Activated CD4-positive, alpha-beta T cell treated with anti-CD3 and anti-CD28 coated beads, Interleukin-2, amount 50 U/mL, for 1 hour (primary cell): ENCODE measurements at places on chromosomes 1 and 21.

GRCh38 chr1:87250336-87250735 is 78.3 kb upstream of the LMO4 start:
- DNase-seq, result no peak

DNA sequence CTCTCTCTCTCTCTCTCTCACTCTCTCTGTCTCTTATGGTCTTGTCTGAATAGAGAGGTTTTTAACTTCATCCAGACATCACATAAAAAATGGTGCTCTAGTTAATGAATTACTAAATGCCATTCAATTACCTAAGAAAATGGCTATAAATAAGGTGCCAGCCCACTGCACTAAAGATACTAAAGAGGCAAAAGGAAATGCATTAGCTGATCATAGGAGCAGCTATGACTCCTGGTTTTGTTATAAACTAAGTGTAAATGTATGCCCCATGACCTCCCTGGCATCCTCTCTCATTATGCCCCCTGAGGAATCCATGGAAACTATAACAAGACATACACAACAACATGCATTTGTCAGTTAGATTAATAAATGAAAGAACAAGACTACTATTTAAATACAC is 57.5 kb upstream of the PDC start:
- DNase-seq, result no peak

DNA sequence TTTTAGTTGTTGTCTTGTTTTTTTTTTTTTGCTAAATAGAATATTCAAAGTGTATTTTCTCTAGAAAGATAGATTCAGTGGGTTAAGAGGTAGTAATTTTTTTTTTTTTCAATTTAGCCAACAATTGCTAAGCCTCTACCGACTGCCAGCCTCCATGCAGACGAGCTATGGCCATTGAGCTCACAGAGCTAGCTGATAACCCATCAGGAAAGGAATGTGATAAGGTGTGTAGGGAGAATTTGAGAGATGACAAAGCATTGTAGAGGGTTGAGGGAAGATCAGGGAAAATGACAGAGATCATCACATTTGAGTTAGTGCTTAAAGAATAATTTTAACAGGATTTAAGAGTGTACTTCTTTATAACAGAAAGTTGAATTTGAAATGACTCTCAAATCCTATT is 30.6 kb downstream of the DNM3 start:
- no peak for DNase-seq

DNA sequence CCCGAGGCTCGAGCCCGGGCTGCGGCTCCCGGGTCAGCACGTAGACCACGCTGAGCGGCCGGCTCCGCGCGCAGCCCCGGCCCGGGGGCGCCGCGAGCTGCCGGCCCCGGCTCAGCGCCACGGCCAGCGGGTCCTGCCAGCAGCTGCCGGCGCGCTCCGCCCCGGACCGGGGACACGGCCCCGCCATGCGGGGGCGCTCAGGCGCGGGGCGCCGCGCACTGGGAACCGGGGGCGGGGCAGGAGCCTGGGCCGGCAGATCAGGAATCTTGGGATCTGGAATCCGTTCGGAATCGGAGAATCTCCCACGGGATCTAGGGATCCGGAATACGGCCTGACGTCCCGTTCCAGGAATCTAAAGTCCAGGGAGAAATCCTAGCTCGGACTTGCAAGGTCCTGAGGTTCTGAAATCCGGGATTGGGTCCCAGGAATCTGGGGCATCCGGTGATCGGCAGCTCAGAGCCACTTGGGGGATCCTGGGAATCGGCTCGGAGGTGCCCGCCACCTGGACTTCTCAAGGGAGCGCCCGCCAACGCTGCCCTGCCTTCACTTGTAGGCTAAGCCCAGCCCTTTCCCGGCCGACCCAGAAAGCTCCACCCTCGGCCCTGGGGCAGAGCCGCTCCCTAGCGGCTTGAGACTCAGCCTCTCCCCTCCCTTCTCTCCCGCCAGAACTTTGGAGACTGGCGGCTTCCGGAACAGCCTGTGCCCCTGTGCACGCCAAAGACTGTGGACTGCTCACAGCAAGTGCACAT is at the start of gene MAP3K6:
Gene MAP3K6, minus strand, starts transcription at position 551 of the 749 bp plus-strand sequence. Its CDS starts 364 bp downstream, at position 187.
- DNase-seq, result peak; percentile 17

GRCh38 chr1:8551613-8552489 is 233.9 kb downstream of the SLC45A1 start:
- DNase-seq, result no peak

DNA sequence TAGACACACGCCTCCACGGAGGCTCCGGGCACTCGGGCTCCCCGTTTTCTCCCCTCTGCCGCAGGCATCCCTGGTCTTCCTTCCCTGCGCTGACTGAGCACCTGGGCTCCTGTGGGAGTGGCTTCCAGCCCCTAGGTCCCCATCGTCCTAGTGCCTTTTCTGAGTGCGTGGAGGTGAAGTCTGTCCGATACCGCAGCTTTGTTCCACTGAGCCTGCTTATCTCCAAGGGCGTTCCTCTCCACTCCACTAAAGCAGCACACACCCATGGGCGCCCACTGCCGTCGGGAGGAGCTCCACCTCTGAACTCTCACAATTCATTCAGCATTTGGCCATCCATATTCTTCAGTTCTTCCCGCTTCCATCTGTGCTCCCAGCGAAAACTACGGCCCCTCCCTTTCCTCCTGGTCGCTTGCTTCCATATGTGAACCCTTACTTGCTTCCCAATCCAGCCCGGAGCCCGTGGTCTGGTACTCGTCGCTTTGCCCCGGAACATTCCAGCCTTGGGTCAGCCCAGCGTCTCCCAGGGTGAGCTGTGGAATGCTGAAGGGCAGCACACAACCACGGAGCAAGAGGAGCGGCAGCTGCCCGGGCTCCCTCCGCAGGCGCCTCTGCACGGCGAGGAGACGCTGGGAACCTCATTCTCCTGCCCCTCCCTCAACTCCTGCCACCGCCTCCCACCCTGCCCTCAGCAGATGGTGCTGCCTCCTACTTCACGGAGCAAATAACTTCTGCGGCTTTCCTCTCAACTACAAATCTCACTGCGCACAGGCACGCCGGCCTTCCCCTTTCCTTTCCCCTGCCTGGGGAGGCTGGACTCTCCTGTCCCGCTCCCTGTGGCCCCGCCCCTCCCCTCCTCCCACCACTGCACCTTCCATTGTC is 27.5 kb downstream of the ATP8B2 start:
- peak; percentile 51 for DNase-seq

DNA sequence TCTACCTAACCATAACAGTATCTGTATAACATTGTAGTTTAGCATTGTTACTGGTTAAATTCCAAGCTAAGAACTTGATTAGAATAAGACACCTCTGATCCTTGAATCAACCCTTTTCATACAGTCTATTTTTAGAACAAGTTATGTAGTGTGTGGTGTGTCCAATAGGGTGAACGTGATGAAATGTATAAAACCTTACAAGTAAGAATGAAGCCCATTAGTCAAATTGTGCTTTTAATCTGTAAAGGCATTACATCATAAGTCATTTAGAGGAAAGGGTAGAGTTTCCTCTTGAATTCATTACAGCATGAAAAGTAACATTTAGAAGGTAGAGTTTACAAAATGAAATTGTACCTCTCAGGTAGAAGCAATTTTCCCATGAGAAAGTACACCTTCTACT is 479.2 kb downstream of the LTN1 start:
- DNase-seq, result no peak

- no peak for DNase-seq
Observed at GRCh38 chr21:28944296-28944695, 48.4 kb downstream of the LTN1 start.

DNA sequence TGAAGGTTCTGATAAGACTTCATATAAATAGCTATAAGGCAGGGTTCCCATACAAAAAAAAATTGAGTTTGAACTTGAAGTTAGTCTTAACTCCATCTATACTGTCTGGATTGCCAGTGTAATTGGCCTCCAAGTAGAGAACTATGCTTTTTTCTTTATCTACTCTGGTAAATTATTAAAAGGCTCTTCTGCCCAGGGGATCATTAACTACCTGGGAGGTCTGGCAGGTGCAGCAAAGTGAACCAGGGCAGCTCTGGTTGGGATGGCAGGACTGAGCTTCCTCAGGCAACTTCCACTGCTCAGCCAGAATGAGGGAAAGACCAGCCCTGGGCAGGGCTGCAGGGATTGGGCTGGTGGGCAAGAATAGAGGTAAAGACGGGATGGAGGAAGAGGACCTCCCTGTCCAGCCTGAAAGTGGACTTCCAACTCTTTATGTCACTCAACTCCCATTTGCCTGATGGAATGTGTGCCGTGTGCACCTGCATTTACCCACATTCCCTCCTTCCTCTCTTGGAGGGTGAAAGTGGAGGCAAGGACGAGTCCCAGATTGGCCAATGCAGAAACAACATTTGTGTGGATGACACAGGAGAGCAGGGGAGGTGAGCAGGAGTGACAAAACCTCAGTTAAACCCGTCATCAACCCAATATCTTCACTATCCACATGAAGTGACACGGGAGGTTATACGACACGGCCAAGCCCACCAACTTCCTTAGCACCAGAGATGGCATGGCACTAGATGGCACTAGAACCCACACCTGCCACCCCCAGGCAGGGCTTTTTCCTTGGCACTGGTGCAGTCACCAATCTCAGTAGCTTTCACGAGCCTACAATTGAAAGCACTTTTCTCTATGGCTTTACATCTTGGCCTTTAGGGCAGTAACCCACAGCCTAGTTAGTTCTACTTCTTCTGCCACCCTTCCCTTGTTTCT is 25.2 kb downstream of the CCN1 start:
- DNase-seq, result no peak

- peak; percentile 53 for DNase-seq
Observed at GRCh38 chr1:109277434-109278204, 5.3 kb downstream of the PSRC1 start.

- DNase-seq, result no peak
Observed at GRCh38 chr1:185229981-185230380, 73.0 kb downstream of the SWT1 start.

- peak; percentile 66 for DNase-seq
Observed at GRCh38 chr1:244918421-244919319, 54.3 kb upstream of the HNRNPU start.

GRCh38 chr1:151846062-151846568 is 6.5 kb upstream of the C2CD4D start:
- no peak for DNase-seq

DNA sequence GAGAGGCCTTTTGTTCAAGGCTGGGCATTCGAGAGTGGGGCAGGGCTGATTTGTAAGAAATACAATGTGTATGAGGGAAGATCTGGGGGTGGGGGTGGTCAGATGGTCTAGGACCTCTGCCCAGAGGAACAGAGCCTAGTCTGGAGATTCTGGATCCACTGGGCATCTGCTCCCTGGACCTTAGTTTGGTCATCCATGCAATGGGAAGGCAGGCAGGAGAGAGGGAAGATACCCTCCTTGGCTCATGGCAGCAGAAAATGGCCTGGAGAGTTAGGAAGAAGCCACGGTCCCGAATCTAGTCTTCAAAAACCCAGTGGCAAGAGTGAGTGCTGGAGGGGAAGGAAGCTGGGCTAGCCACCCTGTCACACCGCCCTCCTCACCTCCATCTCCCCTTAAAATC is 38.8 kb downstream of the CITED4 start:
- no peak for DNase-seq
